ENCODE measurements at places on chromosomes 2 and 18.
A peak's percentile ranks its signal among the peaks of the same experiment; 100 is the strongest.

DNA sequence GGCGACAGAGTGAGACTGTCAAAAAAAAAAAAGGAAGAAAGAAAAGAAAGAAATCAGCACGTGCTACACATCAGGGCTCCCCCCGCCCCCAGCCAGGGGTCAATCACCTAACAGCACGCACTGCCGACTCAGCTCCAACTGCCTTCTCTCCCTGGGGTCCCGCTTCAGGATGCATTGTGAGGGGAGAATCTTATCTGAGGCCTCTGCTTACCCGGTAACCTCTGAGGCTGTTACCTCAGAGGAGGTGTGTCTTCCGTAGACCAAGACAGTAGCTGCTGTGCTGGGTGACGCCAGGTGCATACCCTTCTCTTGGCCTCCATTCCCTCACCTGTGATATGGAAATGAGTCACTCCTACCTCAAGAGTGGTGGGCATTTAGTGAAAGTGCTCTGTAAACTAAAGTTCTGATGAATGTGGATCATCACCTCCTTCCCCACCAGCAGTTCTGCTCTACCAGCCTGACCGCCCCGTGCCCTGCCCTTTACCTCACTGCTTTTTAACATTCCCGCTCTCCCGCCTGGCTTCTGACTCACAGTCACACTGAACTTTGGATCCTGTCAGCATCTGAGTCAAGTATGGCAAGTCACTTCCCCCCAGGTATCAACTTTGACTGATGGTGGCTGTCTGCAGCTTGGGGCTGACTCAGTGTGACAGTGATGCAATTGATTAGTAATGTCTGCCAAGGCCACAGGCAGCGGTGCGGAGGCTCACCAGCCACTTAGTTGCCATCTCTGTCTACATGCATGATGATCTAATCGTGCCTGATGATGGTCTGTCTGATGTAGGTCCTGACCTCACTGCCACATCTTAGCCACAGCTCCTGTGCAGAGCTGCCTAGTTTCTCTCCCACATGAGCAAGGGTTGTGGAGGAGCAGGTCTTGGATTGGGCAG, 20.1 kb downstream of the ARID5A start:
- DNase-seq = no peak

DNA sequence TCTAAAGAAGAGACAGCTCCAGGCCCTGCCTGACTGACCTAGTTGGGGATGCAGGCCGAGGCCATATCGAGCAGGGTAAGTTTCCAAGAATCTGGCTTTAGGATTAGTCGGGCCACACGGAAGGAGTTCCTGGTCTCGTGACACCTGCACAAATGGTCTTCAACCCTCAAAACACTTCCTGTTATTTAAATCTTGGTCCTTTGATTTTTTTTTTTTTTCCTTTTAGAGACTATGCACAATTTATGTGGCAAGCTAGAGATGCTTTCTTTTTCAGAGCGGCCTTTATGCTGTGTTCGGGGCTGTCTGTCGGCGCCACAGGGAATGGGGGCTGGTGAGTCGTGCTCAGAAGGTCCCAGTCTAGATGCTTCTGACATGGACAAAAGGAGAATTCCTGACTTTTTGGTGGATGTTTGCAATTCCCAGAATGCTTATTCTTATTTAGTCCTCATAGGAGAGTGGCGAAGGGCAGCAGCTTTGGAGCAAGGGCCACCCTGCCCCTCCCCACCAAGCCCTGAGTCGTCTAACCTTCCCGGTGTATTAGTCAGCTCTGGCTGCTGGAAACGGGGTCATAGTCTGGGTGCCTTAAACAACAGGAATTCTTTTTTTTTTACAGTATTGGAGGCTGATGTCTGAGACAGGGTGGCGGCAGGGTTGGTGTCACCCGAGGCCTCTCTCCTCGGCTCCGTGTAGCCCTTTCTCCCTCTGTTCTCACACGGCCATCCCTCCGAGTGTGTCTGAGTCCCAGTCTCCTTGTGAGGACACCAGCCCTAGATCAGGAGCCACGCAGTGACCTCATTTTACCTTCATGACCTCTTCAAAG, 27.4 kb downstream of the HPCAL1 start:
- no peak for DNase-seq

DNA sequence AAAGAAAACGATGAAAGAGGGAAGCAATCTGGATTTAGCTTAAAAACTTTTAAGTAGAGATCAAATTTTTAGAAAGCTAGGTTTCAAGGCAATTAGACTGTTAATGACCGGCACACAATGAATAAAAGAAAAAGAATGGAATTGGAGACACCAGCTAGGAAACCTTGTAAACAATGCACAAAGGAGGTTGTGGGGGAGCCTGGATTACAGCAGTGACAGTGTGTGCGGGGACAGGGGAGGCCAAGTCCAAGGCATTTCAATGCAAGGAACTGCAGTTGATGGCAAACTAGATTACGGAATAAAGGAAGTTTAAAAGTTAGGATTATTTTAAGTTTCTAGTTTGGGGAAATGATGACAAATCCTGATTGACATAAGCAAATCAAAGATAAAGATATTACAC, 74.5 kb downstream of the DTNB start:
- DNase-seq = peak; percentile 34

GRCh38 chr2:240790370-240791220, 29.4 kb downstream of the KIF1A start:
- no peak for DNase-seq

DNA sequence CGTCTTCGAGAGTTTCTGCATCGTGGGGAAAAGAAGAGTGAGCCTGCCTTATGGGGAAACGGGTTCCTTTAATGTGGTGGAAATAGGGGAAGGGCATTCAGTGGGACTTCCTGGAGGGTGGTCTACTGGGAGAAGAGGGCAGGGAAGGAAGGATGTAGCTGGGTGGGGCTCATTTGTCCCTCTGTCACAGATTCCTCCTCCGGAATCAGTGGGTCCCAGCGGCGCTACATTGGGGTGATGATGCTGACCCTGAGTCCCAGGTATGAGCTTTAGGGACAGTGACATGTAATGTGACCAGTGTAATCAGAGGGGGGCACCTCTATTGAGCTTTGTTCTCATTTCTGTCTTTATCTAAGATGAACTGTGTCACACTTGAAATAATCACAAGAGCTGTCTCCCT, 1.9 kb downstream of the HTRA2 start:
- no peak for DNase-seq

- DNase-seq = no peak
These were observed 112.1 kb downstream of the KYNU start for GRCh38 chr2:142989273-142990204.

DNA sequence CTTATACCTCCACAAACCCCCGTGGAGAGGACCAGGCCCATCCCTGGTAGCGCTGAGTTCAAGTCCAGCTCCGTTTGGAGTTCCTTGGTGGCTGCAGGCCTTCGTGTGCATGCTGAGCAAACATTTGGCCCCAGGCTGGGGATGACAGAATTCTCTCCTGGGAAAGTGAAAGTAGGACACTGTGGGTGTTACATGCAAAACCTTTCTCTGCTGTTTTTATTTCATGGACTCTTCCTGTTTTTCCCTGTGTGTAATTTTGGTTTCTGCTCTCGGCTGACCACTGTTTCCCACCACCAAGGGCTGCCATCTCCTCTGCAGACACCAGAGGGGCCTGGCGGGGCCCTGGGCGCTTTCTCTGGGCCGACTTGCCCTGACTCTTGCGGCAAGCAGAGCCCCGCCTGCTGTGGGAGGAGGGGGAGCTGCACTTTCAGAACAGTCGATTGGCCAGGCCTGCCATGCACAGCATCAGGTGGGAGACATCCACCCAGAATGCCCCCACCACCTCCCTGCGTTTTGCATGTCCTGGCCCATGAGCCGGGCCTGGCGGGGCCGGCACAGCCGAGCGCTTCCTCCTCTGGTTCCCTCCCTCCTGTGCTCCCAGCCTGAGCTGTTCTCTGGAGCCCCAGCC, 102.4 kb downstream of the CABLES1 start:
- no peak for DNase-seq

DNA sequence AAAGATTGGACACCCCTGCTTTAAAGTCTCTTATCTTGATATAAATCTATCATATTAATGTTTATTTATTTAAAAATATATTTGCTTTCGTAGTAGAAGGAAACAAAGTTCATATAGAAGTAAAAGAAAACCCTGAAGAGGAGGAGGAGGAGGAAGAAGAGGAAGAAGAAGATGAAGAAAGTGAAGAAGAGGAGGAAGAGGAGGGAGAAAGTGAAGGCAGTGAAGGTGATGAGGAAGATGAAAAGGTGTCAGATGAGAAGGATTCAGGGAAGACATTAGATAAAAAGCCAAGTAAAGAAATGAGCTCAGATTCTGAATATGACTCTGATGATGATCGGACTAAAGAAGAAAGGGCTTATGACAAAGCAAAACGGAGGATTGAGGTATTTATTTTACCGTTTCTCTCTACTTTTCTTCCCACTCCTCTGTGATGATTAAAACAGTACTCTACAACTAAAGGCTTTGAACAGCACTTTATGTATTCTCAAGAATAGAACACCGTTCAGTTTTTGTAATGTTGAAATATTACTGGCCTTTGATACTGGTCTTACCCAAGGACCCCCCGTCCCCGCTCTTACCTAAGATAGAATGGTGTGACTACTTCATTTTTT, 39.2 kb downstream of the EIF5B start:
- DNase-seq = no peak

Measured in anterior cingulate cortex (tissue), 58 donors.